Urothelium cell line (cell line): ENCODE measurements at places on chromosomes 5 and 9.

DNA sequence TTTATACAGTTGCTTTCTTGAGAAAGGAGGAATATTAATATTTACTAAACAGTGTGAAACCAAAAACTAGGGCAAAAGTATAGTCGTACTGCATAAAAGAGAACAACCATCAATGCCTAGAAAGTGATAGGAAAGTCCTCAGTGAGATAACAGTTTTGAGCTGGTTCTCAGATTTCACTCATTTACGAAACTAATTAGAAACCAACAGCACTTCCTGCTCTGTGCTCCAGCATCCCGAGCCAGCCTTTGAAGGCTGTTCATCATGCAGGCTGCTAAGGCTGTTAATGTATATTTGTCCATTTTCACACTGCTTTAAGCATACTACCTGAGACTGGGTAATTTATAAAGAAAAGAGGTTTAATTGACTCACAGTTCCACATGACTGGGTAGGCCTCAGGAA lies 2039.9 kb downstream of the EFNA5 start:
- no peak for DNase-seq

DNA sequence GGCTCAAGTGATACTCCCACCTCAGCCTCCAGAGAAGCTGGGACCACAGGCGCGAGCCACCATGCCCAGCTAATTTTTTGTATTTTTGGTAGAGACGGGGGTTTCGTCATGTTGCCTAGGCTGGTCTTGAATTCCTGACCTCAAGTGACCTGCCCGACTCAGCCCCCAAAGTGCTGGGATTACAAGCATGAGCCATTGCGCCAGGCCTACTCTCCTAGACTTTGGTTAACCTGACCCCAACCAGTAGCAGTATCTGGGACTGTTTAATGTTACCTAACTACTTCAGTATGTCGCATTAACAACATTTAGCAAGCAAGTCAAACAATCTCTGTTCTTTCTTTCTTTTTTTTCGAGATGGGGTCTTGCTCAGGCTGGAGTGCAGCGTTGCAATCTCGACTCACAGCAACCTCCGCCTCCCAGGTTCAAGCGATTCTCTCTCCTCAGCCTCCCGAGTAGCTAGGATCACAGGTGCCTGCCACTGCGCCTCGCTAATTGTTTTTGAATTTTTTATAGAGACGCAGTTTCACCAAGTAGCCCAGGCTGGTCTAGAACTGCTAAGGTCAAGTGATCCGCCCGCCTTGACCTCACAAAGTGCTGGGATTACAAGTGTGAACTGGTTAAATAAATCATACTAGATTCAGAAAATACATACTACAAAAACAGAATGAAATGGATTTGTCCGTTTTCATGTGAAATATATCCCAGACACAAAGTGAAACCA lies 2.0 kb downstream of the AK3 start:
- no peak for DNase-seq

DNA sequence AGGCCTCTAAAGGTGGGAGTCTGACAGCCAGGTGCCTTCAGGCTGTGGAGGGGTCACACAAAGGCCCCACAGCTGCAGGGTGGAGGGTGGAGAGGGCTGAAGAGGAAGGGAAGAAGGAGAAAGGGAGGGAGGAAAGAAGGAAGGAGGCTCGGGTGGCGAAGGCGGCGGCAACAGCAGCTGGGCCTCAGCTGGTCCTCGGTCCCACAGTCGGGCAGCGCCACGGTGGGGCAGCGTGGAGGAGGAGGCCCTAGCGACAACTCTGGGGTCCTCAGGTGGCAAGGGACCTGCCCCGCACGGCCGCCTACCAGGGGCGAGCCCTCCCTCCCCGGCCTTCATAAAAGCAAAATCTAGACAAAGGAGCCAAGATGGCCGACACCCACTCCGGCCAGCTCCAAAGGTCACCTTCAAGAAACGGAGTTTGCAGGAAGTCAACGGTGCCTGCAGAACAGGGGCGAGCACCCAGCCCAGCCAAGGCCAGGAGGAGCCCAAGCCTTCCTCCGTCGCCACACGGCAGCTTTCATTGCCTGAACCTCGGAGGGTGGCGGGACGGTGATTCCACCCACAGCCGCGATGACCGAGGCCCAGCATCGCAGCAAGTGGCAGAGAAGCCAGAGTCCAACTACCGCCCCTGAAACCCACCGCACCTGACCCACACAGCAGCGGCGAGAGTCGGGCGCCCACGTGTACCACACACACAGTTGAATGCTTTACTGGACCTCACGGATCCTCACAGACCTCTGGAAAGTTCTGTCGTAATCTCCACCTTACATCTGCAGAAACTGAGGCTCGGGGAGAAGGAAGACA lies 98.7 kb downstream of the VAV2 start:
- DNase-seq = no peak

DNA sequence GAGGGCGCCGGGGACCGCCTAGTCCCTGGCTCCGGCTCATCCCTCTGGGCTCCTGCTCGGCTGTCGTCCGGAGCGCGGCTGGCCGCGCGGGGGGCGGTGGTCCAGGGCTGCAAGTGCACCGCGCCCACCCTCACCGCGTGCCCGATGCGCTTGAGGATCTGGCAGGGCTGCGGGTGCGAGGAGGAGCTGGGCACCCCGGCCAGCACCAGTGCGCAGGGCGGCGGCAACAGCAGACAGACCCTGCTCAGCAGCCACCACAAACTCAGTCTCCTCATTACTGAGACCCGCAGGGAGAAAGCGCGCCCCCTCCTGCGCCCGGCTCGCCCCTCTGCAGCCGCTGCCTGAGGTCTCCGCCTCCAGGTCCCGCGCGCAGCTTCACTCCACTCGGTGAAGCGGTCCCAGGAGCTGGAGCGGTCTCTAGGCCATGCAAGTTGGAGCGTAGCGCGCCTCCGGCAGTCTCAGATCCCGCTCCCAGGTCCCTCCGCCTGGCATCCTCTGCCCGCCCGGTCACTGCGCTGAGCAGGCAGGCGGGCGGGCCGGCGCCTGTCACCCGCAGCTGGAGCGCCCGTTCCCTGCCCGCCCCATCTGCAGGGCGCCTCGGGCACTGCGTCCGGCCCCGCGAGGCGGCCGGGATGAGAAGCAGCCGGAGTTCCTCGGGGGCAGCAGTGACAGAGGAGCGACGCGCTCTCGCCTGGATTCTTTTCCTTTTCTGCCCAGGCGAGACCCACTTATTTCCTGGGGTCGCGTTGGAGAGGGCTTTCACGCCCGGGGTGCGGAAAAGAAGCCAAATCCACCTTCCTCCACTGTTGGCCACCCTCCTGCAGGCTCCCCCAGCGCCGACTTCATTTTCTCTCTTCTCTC lies 512 bp downstream of the GRIN3A start:
- DNase-seq = peak; percentile 59

- no peak for DNase-seq
These were observed 232.9 kb downstream of the SYK start for GRCh38 chr9:91034521-91034920.

DNA sequence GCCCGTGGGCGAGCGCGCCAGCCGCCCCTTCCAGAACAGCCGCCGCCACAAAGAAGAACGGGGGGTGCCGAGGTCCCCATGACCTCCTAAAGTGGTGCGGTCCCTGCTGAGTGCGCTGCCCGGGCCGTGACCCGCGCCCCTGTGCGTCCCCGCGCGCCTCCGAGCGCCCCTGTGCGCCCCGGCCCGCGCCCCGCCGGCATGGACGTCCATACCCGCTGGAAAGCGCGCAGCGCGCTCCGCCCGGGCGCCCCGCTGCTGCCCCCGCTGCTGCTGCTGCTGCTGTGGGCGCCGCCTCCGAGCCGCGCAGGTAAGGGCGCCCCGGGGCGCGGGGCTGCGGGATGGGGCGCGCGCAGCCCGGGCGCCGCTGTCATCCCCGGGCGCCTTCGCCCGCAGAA lies 384 bp downstream of the COL5A1 start:
- DNase-seq = no peak

- no peak for DNase-seq
These were observed 9.1 kb downstream of the ZNF300 start for GRCh38 chr5:150895431-150896428.

GRCh38 chr9:70408393-70409040 lies 5.9 kb downstream of the KLF9 start:
- DNase-seq = no peak

GRCh38 chr5:11955331-11955730 lies 51.1 kb upstream of the CTNND2 start:
- DNase-seq = no peak

- peak; percentile 51 for DNase-seq
These were observed 644 bp downstream of the BRD3 start for GRCh38 chr9:134066913-134067851.

DNA sequence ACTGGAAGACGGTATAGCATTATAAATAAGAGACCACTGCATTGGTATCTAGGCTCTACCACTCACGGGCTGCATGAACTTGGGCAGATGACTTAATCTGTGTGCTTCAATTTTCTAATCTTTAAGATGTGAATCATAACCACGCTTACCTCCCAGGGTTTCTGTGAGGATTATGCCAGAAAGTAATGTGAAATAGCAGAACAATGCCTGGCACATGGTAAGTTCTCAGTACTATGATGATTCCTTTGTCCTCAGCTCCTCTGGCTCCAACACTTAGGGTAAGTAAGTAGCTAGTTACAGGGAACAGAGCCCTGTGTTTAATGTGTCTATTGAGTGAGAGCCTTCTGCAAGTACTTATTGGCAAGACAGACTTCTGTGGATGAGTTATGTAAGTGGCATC lies 31.1 kb downstream of the POU4F3 start:
- no peak for DNase-seq

DNA sequence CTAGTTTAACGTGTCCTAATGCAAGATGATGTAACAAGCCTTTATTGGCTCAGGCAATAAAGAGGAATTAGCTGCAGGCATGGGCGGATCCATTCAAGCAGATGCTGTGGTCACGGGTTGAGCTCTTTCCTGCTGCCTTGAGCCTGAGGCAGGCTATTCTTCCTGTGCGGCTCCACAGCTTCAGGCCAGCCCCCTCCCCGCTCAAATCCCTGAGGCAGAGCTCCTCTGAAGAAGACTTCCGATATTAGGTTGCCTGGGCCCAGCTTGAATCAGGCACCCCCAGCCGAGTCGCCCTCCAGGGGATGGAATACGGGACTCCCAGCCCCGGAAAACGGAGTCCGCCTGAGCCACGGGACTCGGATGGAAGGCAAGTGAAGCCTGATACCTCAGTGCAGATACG lies 95.0 kb upstream of the RUFY1 start:
- DNase-seq = no peak

DNA sequence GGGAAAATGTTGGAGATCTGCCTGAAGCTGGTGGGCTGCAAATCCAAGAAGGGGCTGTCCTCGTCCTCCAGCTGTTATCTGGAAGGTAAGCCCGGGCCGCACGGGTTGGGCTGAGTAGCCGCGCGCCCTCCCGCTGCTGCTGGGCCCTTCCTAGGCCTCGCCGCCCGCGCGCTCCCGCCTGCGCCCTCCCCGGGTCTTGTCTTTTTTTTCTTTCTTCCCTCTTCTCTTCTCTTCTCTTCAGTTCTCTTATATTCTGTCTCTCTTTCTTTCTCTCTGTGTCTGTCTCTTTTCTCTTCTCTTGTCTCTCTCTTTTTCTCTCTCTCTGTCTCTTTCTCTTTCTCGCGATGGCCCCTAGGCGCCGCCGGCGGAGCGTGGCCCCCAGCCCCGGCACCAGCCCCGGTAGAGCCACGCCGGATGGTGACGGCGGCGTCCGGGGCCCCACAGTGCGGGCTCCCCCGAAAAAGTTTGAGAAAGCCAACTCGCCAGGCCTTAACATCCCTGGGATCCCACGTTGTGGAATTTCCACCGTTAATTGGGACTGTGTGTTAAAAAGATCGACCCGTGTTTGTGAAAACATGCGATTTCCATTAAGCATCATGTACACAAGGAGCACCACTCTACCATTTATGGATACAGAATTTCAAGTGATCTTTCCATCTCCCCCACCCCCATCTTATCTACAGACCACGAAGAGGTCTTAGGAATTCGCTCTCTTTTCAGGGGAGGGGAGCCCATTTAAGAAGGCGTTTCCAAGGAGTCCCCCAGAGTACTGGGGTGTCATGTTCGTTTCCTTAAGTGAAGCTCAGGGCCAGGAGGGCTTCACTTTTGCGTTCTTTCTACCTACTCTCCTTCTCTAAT lies 616 bp downstream of the ABL1 start:
- DNase-seq = peak; percentile 54
